ENCODE measurements at places on chromosomes 16 and 17.
A peak's percentile ranks its signal among the peaks of the same experiment; 100 is the strongest.

- DNase-seq: no peak
Observed at GRCh38 chr17:77314601-77315000, 173.8 kb downstream of the SEC14L1 start.

- no peak for DNase-seq
Observed at GRCh38 chr17:75645501-75645888, 12.3 kb downstream of the SMIM5 start.

DNA sequence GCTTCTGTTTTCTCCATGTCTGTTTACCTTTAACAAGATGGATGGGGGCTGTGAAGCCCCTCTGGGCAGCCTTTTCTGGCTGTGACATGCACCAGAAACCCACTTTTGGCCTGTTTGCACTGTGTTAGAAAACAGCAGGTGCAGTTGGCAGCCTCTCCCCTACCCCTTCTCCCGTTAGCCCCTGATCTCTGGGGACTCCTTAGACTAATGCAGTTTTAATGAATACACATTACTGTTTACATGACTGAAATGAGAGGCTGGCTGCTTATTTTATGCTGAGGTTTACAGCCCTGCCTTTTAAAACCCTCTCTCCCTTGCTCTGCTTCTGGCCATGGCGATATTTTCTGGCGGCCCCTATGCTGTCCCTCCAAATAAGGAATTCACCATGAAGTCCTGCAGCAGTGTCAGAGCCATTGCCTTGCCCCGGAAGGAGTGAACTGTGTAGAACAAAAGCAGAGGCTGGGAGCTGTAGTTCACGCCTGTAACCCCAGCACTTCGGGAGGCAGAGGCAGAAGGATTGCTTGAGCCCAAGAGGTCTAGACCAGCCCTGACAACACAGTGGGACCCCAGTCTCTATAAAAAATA lies 79.3 kb downstream of the PRKCB start:
- DNase-seq: no peak

- DNase-seq: no peak
Observed at GRCh38 chr16:50861451-50861850, 119.6 kb downstream of the CYLD start.

DNA sequence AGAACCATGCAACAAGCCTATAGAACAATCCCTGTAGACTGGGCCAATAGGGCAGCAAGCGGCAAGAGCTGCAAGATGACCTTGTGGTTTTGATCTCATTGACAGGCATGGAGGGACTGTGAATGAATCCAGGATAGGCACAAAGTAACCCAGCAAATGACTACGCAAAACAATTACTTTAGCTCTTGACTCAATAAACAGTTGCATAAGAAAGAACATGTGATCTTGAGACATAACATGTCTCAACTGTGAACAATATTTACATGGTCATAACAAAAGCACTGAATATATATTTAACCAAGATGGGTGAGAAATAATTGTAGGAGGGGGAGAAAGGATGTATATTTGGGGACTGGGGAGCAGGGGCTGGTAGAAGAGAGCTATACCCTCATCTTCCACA lies 313.7 kb upstream of the CDH5 start:
- DNase-seq: no peak

DNA sequence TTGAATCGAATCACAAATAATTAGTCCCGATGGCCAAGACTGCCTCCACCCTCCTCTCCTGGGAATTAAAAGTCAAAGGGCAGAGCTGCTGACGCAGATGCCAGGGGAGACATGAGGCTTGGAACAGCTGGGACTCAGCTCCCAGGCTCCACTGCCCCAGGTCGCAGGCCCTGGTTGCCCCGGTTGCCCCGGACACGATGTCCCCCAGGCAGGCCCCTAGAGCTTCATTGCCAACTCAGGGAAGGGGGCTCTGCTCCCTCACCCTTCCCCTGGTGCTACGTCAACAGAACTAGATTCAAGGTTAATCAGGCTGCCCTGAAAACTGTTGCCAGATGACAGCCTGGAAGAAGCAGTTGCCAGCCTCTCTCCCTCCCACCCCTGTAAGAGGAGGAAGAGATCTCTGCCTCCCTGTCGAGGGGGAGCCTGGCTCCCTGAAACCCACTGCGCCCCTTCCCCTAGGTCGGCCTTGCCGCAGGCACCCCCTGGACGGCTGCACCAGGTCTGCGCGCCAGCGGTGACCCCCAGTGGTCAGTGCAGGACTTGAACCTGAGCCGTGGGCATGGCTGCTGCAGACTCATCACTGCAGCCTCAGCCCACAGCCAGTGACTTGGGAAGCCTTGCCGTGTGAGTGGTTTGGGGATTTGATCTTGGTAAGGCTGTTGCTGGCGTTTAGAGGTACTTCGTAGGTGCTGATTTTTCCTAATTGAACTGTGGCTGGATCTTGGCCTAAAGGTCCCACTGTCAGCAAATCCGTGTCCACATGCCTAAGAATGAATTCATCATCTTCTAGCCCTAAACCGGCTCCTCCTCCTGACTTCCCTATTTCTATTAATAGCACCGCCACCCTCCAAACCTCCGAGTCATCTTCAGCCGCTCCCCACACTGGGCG lies 84.1 kb upstream of the TOB1 start:
- DNase-seq: peak; percentile 27

GRCh38 chr16:57009643-57010170 lies 20.4 kb downstream of the NLRC5 start:
- no peak for DNase-seq

All from CD8-positive, alpha-beta memory T cell (primary cell).